ENCODE measurements at places on chromosomes 2 and 18.

GRCh38 chr18:57441071-57441794 is 6.1 kb downstream of the ONECUT2 start:
- no peak for DNase-seq

GRCh38 chr2:31578316-31578715 is 2.4 kb downstream of the SRD5A2 start:
- no peak for DNase-seq

- no peak for DNase-seq
These were observed 99.0 kb downstream of the EPB41L3 start for GRCh38 chr18:5444847-5445246.

- DNase-seq: no peak
These were observed 310.2 kb upstream of the STON1 start for GRCh38 chr2:48219555-48220436.

DNA sequence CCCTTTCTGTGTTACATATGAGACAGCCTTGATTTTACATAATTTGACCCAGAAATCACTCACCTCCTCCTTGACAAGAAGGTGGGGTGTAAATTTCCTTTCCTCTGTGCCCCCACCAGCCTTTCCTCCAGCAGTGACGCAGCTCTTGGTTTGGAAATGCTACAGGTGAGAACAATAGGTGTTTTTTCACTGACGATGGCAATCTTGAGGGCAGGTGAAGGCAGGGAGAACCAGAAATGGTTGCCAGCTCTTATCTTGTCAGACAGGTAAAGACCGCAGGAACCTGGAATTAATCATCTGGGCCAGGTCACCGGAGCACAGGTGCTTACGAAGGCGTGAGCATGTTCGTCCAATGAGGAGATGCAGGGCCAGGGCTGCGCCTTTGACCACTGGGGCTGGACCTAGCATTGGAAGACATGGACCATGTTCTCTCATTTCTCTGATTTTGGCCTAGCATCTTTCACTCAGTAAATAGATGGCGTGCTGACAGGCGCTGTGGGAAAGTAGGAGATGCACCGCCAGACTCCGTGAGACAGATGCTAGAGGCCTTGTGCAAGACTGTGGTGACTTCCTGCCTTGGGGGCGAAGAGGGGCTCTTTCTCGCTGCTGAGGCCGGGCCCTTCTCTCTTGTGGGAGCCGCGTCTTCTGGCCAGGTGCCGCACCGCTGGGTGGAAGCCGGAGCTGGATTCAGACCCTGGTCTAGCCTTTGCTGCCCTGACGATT is 4.0 kb downstream of the CIDEA start:
- DNase-seq: no peak

GRCh38 chr2:218995561-218995960 is 2.3 kb upstream of the CRYBA2 start:
- no peak for DNase-seq

DNA sequence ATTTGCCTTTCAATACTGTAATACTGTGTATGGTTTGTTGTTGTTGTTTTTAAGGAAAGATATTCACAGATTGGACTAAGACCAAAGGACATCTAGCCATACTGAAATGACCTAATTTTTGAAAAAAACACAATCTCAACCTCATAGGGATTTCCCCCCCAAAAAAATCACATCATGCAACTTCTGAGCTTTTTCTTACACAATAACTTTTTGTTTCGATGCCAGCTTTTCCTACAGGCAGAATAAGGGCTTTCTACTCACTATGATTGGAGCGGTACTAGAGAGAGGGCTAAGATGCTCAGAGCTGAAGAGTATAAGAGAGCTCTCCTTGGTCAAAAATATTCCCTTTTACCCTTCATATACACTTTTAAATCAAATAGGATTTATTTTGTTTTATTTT is 32.4 kb upstream of the SLC3A1 start:
- DNase-seq: no peak

DNA sequence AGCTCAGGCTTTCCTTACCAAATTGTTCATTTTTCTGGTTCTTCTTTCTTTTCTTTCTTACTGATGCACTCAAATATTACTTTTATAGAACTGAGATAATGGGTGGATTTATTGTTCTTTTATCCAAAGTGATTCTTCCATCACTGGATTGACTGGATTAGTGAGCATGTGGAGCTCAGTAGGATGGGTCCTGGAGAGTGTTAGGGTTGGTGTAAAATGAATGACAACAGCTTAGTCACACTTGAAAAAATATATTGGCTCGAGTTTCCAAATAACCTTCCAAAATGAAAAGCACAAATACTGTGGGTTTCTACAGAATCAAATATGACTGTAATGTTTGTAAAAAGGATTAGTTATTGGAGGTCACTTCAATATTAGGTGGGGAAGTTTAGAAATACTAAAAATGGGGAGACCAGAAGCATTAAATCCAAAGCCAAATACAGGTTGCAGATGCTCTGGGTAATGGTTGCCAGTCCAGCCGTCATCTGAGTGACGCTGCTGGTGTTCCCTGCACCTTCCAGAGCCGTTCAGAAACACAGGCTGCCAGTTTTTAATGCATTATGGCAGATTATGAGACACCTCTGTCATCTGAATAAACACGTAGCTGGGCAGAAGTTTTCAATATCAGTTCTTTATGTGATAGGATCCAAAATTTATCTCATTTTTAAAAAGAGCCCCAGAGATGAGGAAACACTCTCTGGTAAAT is 294.8 kb upstream of the NRP2 start:
- no peak for DNase-seq

DNA sequence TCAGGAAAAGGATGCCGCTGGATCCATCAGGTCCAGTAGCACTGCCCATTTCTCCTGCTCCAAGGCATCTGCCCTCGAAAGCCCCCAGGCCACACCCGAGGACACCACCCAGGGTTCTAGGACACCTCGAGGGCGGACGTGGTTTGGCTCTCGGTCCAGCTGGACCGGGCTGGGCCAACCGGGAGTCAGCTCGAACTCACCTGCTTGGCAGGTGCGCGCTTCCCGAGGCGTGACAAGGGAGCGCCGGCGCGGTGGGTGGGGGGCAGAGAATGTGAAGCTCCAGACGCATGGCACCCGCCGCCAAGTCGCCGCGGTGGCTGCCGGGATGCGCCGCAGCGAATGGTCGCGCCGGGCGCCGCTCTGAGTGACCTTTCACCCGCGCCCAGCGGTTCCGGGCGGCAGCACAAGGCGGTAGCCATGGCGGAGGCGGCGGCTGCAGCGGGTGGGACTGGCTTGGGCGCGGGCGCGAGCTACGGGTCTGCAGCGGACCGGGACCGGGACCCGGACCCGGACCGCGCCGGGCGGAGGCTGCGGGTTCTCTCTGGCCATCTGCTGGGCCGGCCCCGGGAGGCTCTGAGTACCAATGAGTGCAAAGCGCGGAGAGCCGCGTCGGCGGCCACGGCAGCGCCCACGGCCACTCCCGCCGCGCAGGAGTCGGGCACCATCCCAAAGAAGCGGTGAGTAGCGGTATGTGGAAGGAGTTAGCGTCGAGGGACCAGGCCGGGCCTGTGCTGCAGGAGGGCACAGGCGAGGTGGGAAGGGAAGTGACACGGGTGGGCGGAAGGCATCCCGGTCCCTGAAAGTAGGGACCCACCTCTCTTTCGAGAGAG is at the start of gene AGPS:
AGPS (plus strand) TSS at position 401 of the 830 bp plus-strand sequence; CDS start at position 418, 17 bp downstream.
- peak; percentile 23 for DNase-seq

GRCh38 chr18:22606563-22607283 is 189.0 kb upstream of the CTAGE1 start:
- DNase-seq: no peak

GRCh38 chr18:9817725-9818422 is 67.9 kb upstream of the TXNDC2 start:
- no peak for DNase-seq

DNA sequence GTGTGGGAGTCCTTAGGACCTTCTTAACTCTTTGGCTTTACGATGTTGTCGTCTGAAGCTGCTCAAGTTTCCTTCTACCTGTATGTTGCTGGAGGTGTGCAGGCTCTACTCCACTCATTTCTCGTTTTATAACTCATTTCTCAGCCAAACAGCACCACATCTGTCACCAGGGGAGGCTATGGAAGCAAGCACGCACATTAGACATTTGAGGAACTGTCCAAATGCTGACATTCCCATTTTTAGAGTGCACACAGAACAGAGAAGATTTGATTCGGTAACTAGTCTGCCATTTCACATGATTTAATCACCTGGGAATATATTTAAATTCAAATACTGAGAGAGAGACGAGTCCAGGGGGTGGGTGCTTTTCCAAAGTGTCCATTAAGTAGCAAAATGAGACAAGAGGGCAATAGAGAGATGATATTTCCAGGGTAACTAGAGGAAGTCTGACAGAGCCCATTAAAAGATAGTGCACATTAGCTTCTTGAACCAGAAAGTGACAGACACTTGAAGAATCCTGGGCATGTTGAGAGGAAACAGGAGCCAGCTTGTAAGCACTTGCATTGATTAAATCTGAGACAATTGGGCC is 793.3 kb downstream of the TDRD15 start:
- DNase-seq: no peak

- no peak for DNase-seq
These were observed 58.3 kb downstream of the FBXO36 start for GRCh38 chr2:229980431-229981184.

- no peak for DNase-seq
These were observed 89.1 kb upstream of the GCFC2 start for GRCh38 chr2:75799859-75800258.

DNA sequence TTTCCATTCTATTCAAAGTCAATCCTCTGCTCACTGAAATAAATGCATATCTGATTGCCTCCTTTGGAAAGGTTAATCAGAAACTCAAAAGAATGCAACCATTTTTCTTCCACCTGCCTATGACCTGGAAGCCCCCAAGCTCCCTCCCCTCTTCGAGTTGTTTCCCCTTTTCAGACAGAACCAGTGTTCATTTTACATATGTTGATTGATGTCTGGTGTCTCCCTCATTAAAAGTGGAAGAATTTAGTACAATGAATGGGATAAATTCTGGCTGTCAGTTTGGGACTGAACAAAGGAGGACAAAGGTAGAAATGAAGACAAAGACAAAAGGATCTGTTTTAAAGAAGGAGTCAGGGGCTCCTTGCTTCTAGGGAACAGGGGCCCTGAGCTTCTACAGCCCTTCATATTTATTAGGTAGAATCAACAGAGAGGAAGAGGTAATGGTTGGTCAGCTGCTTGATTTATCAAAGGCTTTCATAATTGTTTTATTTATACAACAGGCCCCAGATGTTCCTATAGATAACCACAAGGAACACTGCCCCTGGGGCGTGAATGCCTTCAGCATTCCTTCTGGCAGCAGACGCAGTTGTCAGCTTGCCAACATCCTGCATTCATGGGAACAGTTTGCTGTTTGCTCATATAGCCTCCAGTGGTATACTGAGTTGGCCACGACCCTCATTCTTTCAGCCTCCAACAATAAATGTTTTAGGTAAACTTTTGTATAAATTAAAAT is 949.8 kb upstream of the LRATD1 start:
- no peak for DNase-seq

DNA sequence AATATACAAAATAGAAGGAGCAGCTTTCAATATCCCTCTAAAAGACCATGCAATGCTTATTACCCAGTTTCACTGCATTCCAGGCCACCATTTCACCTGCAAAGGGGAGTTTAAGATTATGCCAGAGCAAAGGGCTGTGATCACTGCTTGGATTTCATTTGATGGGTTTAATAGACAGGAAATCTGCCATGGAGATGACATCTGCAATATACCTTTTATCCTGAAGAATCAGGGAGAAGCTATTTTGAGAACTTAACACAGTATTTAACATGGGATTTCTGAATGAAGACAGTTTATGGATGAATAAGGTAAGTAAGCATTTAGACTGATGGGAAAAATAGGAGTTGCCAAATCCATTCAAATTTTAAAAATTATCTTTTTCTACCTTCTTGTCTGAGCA is 303.0 kb upstream of the SLC8A1 start:
- no peak for DNase-seq

- DNase-seq: no peak
These were observed 783.6 kb downstream of the CBLN2 start for GRCh38 chr18:71760541-71760940.

- no peak for DNase-seq
These were observed 69.9 kb downstream of the RHBDD1 start for GRCh38 chr2:226905718-226906117.

GRCh38 chr2:65620524-65620923 is 188.1 kb upstream of the SPRED2 start:
- no peak for DNase-seq

DNA sequence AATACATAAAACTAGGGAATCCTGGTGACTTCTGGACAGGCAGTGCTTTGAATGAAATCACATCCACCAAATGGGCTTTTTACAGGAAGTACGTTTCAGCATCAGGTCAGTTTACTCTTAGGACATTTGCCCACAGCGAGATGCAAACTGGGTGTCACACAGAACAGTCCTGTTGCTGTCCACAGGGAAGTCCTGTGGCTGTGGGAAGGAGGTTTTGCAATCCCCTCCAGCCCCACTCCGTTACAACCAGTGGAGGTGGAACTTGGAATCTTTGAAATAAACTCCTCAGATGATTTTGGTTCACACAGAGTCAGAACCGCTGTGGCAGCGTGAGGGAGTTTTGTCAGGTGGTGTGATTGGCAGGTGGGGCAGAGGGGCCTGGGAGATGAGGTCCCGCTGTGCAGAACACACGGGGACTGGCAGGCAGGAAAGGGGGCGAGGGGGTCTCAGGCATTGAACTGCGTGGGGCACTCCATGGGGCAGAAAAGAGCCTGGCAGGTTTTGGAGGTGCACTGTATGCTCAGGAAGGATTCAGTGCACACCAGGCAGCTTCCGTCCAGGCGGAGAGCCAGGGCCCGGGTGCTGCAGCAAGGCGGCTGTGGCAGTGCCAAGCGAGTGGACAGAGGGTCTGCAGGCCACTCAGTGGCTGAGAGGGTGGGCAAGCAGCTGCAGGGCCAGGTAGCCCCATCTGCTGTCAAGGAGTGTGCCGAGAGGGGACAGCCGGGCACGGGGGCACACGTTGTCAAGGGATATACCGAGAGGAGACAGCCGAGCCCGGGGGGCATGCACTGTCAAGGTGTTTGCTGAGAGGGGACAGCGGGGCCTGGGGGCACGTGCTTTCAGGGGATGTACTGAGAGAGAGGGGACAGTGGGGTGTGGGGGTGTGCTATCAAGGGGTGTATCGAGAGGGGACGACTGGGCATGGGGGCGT is 148.7 kb downstream of the LDLRAD4 start:
- no peak for DNase-seq

DNA sequence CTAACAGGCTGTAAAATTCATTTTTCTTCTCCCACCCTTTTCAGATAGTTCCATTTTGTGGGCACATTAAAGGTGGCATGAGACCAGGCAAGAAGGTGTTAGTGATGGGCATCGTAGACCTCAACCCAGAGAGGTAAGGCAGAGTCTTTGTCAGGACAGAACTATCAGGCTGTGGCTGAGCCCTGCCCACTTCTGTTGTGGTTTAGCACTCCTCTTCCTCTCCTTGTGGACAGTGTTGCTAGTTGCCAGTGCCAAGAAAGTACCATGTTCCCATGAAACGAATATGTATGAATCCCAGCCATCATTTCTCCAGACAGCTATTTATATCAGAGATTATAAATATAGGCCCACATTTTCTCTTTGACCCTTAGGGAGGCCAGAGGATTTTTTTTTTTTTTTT is 1.6 kb downstream of the LGALSL start:
- DNase-seq: no peak

GRCh38 chr2:33015421-33016142 is 68.8 kb downstream of the LTBP1 start:
- no peak for DNase-seq
